ENCODE measurements at places on chromosomes 1 and 21.
A peak's percentile ranks its signal among the peaks of the same experiment; 100 is the strongest.

DNA sequence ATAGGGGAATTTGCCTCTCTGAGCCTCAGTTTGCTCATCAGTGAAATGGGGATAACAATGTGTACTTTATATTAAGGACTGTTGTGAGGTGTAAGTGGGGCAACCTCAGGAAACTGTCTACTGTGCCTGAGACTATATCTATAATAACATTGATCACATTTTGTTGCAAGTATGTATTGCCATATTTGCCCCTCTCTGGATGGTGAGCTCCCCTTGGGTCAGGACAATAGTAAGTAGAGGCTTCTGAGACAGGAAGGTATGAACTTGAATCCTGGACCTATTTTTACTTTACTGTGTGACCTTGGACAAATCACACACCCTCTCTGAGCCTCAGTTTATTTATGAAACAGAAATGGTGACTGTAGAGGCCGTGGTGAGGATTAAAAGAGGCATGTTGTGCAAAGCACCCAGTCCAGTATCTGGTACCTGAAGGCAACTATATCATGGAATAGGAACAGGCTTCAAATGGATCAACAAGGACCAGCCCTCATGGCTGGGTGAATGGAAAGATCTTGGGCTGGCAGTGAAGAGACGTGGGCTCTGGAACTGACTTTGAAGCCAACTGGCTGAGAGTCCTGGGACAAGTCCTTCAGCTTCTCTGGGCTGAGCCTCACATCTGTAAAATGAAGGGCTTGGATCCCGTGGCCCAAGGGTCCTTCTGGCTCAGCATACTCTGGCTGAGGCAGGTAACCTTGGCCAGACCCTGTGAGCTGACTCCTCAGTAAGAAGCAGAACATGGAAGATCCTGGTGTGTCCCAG, 35.0 kb upstream of the ID3 start:
- DNase-seq: no peak

- DNase-seq: no peak
Measured at GRCh38 chr1:57013522-57013921, 47.7 kb upstream of the C8B start.

GRCh38 chr21:35039595-35040289, 9.4 kb downstream of the RUNX1 start:
- DNase-seq: peak; percentile 7

GRCh38 chr1:43621861-43622260, 28.1 kb upstream of the KDM4A start:
- no peak for DNase-seq

GRCh38 chr1:66351478-66351877, 182.5 kb upstream of the SGIP1 start:
- DNase-seq: no peak

DNA sequence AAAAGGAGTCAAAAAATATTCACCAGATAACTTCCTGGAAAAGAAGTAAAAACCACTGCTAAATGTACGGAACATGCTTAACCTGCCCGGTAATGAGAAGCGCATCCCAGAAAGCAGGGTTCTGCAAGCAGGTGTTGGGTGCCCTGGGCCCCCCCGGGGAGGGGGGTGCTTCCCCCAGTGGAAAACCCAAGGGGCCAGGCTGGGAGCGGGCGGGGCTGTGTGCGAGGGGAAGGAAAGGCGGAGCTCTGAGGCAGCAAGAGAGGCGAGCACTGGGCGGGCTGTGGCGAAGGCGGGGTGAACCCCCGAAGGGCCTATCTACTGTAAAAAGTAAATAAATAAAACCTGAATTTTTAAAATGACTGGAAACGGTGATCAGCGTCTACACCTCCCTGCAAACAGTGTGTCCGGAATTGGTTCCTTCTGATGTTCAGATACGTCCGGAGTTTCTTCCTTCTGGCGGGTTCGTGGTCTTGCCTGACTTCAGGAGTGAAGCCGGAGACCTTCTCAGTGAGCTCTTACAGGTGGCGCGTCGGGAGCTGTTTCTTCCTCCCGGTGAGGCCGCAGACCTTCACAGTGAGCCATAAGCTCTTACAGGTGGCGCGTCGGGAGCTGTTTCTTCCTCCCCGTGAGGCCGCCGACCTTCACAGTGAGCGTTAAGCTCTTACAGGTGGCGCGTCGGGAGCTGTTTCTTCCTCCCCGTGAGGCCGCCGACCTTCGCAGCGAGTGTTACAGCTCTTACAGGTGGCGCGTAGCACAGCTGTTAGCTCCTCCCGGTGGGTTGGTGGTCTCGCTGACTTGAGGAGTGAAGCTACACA, 13.4 kb downstream of the FTCD start:
- no peak for DNase-seq

DNA sequence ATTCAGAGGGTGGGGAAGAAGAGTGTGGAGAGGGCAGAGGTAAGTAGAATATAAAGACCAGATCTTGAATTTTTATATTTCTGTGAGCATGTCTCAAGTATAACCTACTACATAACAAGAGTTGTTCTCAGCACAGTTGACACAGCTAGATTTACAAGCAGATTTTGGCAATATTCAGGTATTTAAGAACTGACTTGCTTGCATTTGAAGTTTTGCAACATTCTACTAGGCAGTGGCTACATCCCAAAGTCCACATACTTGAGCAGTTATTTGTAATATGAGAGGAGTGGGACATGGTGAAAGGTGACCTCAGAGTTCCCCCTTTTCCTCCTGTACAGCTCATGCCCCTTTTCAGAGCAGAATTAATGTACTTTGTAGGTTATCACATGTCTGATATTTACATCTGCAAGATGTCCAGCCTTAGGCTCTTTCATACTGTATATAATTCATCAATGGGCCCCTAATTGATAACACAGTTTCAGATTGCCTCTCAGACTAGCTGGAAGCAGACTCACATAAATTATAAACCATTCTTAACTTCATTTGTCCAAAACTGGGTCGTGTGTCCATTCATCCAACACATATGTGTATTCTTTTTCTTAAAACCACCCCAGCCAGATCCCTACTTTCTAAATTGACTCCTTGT, 136.7 kb upstream of the RAVER2 start:
- no peak for DNase-seq

GRCh38 chr1:14737561-14738094, 139.1 kb downstream of the KAZN start:
- DNase-seq: no peak

DNA sequence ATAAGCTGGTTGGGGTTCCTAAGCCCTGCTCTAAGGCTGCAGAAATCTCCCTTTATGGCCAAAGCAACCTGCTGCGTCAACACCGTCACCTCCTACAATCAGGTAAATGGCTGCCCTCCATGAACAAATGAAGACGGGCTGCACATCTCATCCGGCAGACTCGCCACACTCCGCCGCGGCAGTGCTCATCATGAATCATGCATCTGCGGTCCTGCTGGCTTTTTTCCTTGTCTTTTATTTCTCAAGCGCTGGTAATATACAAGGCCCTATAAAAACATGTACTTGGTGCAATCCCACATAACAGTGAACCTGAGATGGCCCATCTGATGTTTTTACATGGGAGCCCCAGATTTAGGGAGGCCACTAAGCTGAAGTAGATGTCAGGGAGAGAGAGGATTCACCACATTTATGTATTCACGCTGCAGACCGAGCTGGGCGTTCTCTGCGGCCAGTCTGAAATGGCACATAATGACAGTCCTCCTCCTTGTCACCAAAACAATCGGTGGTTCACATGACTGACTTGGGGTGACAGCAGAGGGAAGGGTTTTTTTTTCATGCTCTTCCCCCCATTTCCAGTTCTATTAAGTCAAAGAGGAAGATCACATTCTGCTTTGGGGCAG, 91.6 kb downstream of the KAZN start:
- no peak for DNase-seq

DNA sequence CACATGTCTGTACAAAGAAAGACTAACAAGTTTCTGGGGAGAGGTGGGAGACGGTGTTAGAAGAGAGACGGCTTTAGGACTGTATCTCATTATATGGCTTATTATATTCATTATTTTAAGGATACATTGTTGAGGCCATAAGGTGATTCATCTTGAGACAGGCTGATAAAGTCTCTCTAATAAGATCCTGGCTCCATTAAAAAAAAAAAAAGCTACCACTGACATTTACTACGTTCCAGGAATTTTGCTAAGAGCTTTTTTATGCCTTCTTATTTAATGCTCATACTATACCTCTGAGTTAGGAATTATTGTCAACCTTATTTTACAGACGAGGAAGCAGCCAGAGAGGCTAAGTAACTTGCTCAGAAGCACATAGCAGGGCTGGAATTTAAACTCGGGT, 173.7 kb downstream of the GABPA start:
- DNase-seq: no peak

DNA sequence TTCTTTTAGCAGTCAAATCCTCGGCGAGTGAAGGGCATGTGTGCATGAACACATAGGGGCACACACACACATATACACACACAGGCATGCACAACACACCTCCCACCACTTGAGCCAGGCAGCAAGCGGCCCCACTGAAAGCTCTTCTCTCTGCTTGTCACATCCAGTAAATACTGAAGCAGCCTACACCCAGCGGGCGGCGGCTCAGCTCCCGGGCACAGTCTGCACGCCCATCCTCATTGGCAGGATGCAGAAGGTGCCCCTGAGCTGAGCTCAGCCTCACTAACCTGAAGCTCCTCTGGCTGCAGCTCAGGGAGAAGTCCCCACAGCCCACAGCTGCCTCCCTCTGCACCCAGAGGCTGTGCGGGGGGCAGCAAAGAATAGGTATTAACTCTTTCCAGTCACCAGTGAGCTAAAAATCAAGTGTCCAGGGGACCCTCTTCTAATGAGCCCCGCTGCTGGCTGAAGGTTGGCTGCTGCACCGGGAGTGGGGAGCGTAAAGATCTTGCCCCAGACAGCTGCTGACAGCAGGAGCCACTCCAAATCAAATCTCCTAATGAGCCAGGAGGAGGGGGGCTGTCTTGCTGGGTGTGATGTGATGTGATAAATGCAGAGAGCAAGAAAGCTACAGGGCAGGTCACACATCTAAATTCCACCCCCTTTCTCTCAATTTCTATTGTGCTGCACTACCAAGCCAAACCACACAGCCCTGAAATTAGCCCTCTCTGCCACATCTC, 12.5 kb downstream of the RGS8 start:
- no peak for DNase-seq

- no peak for DNase-seq
Measured at GRCh38 chr1:248114890-248115289, 19.9 kb downstream of the OR2L13 start.

GRCh38 chr1:109274533-109275476, 8.1 kb downstream of the PSRC1 start:
- no peak for DNase-seq

DNA sequence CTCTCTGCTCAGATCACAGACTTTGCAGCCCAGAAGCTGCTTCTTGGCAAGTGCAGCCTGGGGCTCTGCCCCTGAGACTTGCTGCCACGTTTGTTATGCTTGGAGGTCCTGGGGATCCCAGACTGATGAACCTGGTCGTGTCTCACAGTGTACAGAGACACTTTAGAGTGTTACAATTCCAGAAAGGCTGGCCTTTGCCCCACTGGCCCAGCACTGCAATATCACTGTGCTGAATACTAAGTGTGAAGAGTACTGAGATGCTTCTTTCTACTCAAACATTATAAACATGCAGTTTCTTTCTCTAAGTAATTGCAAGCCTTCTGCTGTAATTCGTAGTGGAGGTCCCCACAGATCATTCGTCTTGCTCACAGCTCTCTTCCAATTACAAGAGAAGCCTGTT, 133.2 kb downstream of the MAP3K21 start:
- no peak for DNase-seq

- DNase-seq: no peak
Measured at GRCh38 chr1:58890113-58890512, 106.3 kb upstream of the JUN start.

- no peak for DNase-seq
Measured at GRCh38 chr1:27630859-27631491, 4.0 kb downstream of the FGR start.

- DNase-seq: no peak
Measured at GRCh38 chr1:177817937-177818875, 151.7 kb downstream of the SEC16B start.

GRCh38 chr1:47389731-47390130, 26.4 kb upstream of the FOXE3 start:
- DNase-seq: no peak

DNA sequence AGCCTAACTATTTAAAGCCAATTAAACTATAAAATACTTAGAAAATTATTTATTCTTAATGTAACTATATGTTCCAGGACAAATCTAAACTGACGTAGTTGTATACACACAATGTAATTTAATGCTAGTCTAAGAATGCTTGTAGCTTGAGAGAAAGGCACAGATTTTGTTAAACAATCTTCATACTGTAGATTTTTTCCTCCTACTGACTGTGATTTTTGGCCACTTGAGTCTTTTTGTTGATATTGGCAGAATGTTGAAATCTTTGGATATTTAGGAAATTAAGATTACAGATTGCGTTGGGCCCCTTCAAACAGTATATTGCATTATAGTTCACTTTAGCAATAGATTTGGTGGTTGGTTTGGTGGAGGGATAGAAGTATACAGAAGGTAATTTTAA, 40.5 kb downstream of the ATF3 start:
- DNase-seq: no peak

DNA sequence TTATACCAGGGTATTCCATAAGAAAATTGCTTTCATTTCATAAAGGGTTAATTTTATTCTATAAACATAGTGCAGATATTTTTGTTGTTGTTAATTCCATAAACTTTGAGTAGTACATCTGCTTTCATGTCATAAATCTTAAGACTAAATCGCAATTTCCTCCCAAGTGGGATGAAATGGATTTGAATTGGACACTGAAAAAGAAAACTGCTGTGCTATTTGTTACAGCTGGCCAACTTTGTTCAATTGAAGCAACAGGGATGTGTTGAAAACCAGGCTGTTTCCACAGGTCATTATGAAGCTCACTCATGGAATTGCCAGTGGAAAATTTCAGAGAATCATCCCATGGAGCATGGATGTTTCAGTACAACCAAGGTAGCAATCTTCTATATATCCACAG, 252.5 kb upstream of the RGS18 start:
- DNase-seq: no peak

- DNase-seq: no peak
Measured at GRCh38 chr1:61202854-61203598, 120.7 kb downstream of the NFIA start.

DNA sequence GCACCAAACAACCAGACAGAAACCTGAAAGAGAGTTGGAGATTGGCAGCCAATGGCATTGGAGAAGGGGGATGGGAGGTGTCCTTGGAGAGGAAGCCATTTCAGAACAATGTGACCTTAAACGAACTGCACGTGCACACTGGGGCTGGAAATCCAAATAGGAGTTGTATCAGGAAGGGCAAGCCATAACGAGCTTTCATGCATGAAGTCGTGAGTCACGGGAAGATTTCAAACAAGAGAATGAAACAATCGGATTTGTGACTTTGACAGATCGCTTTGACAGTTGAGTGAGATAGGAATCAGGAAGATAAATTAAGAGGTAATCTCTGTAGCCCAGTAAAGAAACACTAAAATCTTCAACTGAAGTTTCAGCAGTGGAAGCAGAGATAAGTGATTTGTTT, 445.8 kb upstream of the ZP4 start:
- no peak for DNase-seq

GRCh38 chr21:26449161-26449560, 123.9 kb downstream of the CYYR1 start:
- no peak for DNase-seq

DNA sequence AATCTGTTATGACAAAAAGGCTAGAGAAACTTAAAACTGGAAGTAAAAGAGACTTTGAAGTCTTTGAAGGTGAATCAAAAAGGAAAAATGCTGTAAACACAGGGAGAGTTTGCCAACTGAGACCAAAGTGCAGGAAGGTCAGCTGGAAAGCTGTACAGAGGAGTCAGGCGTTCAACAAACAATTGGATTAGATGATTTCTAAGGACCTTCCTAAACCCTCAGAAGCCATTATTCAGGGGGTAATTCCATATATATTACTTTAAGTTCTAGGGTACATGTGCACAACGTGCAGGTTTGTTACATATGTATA, 156.8 kb downstream of the ZBTB18 start:
- DNase-seq: no peak

- DNase-seq: peak; percentile 87
Measured at GRCh38 chr21:46021978-46022544, 40.5 kb downstream of the COL6A1 start.

Measured in vagina (tissue), 2 donors.